ENCODE measurements at places on chromosomes 3 and 15.

DNA sequence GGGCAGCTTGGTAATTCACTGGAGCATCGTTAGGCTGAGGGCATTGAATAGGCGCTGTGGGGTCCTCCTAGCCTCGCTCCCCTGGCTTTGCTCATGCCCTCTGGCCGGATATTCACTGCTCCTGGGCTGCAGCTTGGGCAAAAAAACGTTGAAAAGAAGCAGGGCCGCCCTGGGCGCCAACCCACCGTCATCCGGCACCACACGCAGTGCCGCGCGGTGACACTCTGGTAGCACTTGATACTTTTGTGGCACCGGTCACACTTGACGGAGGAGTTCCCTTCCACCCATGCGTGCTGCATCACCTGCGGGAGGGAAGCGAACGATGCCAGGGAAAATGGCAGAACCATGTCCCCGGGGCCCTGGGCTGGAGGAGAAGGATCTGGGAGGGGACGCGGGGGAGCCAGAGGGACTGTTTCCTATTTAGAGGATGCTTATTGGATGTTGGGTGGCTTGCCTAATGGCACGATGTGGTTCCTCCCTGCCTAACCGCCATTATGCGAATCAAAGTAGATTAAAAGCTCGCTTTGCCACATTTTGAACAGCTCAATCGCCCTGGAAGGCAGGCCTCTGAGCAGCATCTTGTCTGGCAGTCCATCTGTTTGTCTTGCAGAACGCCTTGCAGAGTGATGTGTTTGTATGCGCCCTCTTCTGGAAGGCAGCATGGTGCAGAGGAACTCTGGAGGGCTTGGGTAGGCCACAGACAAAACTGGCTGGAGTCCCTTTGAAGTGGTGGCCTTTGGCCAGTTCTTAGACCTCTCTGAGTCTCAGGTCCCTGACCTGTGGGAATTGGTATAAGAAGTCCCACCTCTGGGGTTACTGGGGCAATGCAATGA, 93.2 kb downstream of the DGKG start:
- no peak for DNase-seq

DNA sequence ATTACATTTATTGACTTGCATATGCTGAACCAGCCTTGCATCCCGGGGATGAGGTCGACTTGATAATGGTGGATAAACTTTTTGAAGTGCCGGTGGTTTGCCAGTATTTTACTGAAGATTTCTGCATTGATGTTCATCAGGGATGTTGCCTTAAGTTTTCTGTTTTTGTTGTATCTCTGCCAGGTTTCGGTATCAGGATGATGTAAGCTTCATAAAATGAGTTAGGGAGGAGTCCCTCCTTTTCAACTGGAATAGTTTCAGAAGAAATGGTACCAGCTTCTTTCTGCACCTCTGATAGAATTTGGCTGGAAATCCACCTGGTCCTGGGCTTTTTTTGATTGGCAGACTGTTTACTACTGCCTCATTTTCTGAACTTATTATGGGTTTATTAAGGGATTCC, 250.8 kb downstream of the TBC1D5 start:
- no peak for DNase-seq

GRCh38 chr3:46361408-46362283, 7.7 kb downstream of the CCR2 start:
- no peak for DNase-seq

- DNase-seq = no peak
These were observed 497.7 kb upstream of the THBS1 start for GRCh38 chr15:39083213-39083612.

GRCh38 chr3:71846185-71846584, 61.2 kb upstream of the PROK2 start:
- DNase-seq = no peak

- DNase-seq = no peak
These were observed 12.1 kb downstream of the FMN1 start for GRCh38 chr15:33182278-33182905.

- DNase-seq = no peak
These were observed 323.6 kb downstream of the SOX2 start for GRCh38 chr3:182035324-182035723.

GRCh38 chr15:101521069-101521468, 31.6 kb upstream of the PCSK6 start:
- no peak for DNase-seq

- DNase-seq = no peak
These were observed 286.7 kb upstream of the TGFBR2 start for GRCh38 chr3:30319713-30320112.

GRCh38 chr3:37223141-37223558, 48.8 kb upstream of the LRRFIP2 start:
- DNase-seq = no peak

GRCh38 chr3:48407542-48408099, 22.3 kb downstream of the PLXNB1 start:
- no peak for DNase-seq

DNA sequence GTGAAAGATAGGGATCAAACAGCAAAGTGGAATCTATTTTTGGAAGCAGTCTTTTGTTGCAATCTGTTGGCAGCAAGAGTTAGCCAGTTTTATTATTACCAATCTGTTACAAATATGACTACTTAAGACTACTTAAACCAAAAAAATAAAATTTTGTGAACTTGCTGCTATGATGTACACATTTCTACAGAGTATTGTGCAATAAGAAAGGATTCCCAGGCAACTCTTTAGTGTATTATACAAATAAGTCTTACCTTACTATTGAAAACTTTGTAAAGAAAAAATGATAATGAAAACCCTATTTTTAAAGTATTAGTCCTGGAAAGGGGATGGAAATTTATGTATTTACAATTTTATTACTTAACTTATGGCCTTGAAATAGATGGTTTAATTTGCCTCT, 44.7 kb downstream of the CADM2 start:
- DNase-seq = no peak

DNA sequence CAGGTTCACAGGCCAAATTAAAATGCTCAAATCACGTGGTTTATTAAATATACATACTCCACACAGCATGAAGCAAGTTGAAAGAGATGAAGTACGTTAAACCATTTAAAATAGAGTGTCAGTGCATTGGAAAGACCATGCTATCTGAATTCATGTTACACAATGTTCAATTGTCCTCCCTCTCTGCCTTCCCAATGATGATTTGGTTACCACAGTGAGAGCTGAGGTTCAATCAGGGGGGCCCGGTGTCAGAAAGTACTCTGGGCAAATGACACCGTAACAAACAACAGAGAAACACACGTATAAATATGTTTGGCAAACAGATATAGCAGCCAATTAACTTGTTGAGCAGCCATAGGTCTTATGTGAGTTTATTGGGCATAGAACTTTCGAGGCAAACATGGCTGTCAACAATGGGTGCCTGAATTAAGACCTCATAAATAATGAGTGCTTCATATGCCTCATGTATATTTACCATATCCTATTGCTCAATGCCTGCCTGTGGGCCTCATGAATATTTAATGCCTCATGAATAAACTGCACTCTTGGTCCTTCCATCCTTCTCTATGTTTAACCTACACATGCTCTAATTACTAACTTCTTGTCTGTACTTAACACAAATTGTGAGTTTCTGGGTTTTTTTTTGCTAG, 641.5 kb downstream of the PLOD2 start:
- no peak for DNase-seq

GRCh38 chr15:51992953-51993352, 21.4 kb upstream of the LEO1 start:
- no peak for DNase-seq

GRCh38 chr15:73303636-73304035, 65.1 kb downstream of the HCN4 start:
- DNase-seq = no peak

DNA sequence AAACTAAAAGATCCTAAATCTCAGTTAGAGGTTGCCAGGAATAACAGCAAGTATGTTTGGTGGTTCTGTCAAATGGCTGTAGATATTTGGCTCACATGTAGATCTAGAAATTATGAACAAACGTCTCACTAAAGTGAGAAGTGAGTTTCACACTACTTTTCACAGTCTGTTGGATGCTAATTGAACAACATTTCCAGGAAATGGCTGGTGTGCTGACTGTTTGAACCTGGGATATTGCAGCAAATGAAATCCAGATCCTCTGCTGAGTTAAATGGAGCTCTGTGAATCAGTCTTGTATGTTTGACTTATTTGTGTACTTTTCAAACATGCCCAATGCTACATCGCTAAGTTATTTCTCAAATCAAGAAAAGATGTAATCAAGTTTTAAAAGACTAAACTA, 21.3 kb upstream of the RSL24D1 start:
- no peak for DNase-seq

DNA sequence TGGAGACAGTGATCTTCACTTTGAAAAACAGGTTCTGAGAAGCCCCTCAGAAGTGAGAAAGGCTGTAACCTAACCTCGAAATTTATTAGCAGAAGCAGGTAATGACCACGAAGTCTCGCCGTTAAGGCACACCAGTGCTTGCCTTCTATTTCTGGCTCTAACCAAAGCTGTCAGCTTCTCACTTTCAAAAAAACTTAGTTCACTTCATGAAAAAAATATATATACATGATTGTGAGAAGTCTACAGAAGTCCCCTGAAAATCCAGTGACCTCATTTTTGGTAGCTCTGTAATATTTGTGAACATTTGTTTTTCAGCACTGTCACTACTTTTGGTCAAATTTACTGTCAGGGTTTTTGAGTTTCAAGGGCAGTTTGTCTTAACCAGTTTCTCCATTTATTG, 19.1 kb upstream of the AKAP13 start:
- DNase-seq = no peak

GRCh38 chr15:96678386-96678785, 347.9 kb downstream of the NR2F2 start:
- DNase-seq = no peak

- no peak for DNase-seq
These were observed 49.9 kb upstream of the ABI3BP start for GRCh38 chr3:101042996-101043686.

- DNase-seq = no peak
These were observed 46.6 kb downstream of the DPP8 start for GRCh38 chr15:65470866-65471265.

DNA sequence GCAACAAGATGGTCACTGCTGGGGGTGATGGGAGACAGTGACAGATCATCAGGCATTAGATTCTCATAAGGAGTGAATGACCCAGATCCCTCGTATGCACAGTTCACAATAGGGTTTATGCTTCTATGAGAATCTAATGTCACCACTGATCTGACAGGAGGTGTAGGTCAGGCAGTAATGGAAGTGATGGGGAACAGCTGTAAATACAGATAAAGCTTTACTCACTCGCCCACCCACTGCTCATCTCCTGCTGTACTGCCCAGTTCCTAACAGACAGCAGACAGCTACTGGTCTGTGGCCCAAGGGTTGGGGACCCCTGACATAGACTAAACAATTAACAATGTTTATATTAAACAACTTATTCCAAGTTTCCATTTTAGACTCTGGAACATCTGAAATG, 25.4 kb downstream of the IFT80 start:
- DNase-seq = no peak

- no peak for DNase-seq
These were observed 1.7 kb downstream of the P2RY14 start for GRCh38 chr3:151276687-151277042.

DNA sequence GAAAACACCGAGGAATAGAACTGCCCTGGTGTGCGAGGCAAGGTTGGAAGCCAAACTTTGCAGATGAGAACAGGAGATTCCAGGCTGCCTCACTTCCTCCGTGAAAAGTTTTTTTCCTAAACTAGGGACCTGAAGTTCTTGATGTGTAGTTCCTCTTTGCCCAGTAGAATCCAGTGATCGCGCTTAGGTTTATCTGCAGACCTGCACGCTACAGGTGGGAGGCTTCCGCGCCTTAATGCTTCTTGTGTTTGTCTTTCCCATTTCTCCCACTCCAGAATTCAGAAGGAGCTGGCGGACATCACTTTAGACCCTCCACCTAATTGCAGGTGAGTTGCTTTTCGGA, 5.4 kb downstream of the UBE2E1 start:
- DNase-seq = no peak

DNA sequence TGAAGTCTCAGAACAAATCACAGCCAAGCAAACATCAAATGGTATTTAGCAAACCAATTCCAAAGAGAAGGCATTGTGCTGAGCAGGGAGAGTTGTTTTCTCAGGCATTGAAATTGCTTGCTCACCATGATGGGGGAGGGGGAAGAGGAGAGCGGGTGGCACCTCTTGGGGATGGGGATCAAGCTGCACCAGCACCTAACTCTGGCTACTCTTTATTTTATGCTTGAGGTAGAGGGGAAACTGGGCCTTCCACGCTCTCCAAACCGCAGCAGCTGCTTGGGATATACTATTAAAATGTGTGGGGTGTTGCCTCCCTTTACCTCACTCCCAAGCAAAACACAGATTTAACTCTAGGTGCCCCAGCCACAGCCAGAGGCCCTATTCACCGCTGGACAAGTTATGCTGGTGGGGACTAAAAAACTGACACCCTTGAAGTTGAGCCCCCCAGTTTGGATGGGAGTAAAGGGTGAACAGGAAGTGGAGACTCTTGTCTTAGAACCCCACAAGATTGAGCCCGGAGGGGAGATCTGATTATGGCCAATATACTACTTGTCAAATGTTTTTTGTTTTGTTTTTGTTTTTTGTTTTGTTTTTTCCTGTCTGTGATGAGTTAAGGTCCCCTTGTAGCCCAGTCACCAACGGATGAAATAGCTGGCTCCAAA, 5.0 kb upstream of the FOXB1 start:
- DNase-seq = no peak

DNA sequence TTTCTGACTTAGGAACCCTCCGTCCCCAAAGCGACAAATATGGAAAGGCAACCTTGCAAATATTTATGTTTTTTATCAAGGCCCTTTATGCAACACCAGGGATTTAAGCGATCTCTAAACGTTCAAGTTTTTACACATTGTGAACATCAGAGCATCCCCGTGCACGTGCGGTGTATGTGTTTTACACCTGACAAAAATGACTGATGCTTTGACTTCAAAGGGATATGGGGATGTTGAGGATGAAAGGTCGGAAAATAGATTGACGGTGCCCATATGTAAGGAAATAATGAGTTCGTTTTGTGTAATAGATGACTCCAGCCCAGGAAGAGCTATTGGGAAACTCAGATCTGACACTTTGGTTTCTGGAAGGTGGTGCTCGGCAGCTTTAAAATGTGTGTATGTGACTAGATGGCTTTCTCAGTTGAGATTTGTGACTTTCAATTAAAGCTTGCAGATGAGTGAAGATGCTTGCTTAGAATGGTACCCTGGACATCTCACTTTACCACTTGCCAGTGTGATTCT, 866 bp downstream of the SLC49A4 start:
- no peak for DNase-seq

- no peak for DNase-seq
These were observed 20.2 kb upstream of the SLC41A3 start for GRCh38 chr3:126104028-126104635.

GRCh38 chr3:60226912-60227311, 1024.3 kb downstream of the FHIT start:
- DNase-seq = no peak

GRCh38 chr3:195802261-195802701, 9.4 kb downstream of the MUC4 start:
- no peak for DNase-seq

- DNase-seq = peak; percentile 36
These were observed 282.5 kb upstream of the TLE3 start for GRCh38 chr15:70379938-70380883.

GRCh38 chr15:43410572-43411214, 39.8 kb downstream of the TUBGCP4 start:
- DNase-seq = no peak

- DNase-seq = no peak
These were observed 27.0 kb upstream of the RNF7 start for GRCh38 chr3:141710888-141711616.

- DNase-seq = no peak
These were observed 161.0 kb upstream of the ADAMTS9 start for GRCh38 chr3:64848822-64849221.
